CD4-positive, alpha-beta T cell treated with Interleukin-12 subunit alpha and Interleukin-12 subunit beta, for 1 hour (primary cell): ENCODE measurements at places on chromosomes 13 and 19.

DNA sequence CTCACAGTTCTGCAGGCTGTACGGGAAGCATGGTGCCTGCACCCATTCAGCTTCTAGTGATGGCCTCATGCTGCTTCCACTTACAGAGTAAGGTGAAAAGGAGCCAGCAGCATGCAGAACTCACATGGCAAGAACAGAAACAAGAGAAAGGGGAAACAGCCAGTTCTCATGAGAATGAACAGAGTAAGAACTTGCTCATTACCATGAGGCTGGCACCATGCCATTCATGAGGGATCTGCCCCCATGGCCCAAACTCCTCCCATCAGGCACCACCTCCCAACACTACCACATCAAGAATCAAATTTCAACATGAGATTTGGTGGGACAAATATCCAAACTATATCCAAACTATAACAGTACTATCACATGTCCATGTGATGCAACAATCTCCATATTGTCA lies 72.1 kb downstream of the KATNAL1 start:
- no peak for DNase-seq

DNA sequence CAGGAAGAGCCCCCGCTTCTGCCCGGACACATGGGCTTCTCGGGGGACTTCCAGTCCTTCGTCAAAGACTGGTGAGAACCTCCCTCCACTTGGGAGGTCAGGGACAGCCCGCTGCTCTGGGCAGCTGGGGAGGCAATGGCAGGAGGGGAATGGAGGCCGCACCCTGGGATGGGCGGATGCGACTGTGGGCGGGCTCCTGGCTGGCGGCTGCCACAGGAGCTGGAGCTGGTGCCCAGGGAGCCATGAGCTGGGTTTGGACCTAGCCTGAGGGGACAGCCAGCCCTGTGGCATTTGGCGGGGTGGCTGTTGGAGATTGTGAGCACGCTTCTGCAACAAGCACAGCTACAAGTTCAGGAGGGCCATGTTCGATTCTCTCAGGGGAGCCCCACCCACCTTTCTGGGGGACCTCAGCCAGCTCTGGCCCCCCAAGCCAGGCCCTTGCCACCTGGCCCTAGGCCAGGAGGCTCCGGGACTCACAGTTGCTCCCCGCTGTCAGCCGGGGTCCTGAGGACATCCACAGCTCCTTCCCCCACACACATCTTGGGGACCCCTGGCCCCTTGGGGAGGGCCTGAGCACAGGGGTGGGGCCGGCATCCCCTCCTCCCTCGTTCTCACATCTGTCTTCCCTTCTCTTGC lies 3.0 kb upstream of the TGFBR3L start:
- no peak for DNase-seq

- DNase-seq, result no peak
These were observed 60.2 kb upstream of the KL start for GRCh38 chr13:32955881-32956594.

GRCh38 chr13:97369261-97369893 lies 64.6 kb upstream of the RAP2A start:
- DNase-seq, result peak; percentile 36

- no peak for DNase-seq
These were observed 2.2 kb downstream of the FFAR1 start for GRCh38 chr19:35349614-35350521.

- peak; percentile 22 for DNase-seq
These were observed 2.1 kb downstream of the C19orf12 start for GRCh38 chr19:29712744-29713516.

GRCh38 chr13:49625392-49626079 lies 2.8 kb upstream of the ARL11 start:
- no peak for DNase-seq
